ENCODE measurements at places on chromosomes 4 and X.

DNA sequence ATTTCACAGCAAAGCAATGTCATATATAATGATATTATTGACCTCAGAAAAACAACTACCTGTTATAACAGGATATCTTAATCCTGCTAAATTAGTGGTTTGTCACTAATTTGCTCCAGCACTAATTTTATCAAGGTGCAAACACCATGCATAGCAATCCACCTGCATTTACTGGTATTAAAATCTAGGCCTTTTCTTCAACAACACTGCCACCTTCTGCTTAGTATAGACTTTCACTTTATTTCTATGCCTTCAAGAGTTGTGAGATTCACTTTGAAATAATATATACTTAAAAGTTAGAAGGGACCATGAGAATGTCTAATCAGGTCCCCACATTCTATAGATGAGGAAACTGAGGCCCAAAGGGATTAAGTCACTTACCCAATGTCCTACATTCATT lies 82.1 kb upstream of the IQCM start:
- no peak for DNase-seq

DNA sequence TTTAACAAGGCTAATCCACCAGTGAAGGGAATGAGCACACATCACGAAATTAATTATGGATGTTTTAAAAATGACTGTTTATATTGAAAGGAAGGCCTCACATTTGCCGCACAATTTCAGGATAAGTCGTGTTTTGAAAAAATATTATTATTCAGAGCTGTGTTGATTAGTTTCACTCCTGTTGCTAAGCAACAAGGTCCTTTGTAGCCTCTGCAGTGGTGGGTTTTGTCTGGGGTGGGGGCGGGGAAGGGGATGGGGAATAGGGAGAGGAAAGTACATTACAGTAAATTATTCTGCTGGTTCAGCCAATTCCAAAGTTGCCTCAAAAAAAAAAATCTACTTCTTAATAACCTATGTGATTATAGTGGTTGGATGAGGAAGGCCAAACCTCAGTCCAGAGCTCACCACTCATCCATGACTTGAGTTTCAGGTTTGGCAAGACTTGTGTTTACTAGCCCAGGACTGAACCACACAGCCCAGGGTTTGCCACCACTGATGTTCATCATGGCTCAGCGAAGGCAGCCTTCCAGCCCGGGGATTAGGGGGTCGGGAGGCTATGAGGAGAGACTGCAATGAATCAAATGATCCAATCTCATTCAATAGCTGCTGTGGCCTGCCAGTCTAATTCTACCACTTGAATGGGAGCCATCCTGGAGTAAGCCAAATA lies 162.5 kb upstream of the ATP6AP2 start:
- no peak for DNase-seq

- DNase-seq = no peak
Measured at GRCh38 chr4:124501576-124501975, 211.0 kb downstream of the ANKRD50 start.

DNA sequence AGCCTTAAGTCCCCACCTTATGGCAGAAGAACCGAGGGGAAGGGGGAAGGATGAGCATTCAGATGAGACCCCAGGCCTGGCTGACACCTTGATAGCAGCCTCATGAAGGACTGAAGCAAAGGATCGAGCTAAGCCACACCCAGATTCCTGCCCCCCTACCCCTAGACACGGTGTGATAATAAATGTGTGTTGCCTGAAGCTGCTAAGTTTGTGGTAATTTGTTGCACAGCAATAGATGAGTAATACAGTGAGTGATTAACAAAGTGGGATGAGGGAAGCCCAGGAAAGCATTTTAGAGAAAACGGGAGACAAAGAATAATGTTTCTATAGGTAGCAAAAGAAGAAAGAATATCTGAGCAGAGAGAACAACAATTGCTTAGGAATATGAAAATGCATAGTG lies 404.2 kb downstream of the MID1IP1 start:
- DNase-seq = no peak

DNA sequence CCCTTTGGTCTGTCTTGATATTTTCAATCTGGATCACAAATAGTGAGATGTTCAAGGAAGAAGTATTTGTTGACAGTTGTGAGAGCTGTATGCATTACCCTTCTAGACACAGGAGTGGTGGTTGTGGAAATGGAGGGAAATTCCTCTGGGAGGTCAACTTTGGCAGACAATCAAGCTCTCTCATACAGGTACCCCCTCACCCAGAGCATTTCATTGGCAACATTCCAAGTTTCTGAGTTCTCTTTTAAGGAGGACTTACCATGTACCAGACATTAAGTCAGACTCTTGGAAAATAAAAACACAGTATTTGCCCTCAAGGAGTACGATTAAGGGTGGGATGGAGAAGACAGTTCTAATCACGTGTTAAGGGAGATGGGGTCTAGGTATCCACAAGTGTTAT lies 45.3 kb downstream of the KLHL15 start:
- no peak for DNase-seq

- no peak for DNase-seq
Measured at GRCh38 chr4:88817740-88818139, 120.1 kb upstream of the NAP1L5 start.

- DNase-seq = no peak
Measured at GRCh38 chrX:46310815-46311497, 234.3 kb downstream of the ZNF674 start.

DNA sequence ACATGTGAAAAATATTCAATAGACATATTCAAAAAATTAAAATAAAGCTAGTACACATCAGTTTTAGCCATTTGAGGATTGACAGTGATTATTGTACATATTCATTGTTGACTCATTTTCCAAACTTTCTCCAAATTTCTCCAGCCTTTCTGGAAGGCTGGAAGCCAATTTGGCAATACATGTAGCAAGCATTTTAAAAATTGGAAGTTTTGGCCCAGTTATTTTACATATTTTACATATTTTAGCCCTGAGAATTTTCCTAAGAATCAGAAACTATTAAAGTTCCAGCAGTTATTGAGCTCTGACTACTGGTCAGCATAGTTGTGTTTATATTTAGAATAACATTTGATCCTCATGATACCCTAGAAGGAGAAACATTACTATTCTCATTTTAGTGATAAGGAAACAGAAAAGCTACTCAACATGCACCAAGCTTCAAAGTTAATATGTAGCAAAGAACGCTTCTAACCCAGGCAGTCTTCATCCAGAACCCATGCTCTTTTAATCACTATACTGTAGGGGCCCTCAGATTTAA lies 3.2 kb downstream of the CABS1 start:
- no peak for DNase-seq
